ENCODE measurements at places on chromosomes 5 and 9. TPM values are rescaled to one million over a fixed set of nuclear protein-coding genes. Genes with fewer than 3 reads are reported as not detected.
A peak's percentile ranks its signal among the peaks of the same experiment; 100 is the strongest.

DNA sequence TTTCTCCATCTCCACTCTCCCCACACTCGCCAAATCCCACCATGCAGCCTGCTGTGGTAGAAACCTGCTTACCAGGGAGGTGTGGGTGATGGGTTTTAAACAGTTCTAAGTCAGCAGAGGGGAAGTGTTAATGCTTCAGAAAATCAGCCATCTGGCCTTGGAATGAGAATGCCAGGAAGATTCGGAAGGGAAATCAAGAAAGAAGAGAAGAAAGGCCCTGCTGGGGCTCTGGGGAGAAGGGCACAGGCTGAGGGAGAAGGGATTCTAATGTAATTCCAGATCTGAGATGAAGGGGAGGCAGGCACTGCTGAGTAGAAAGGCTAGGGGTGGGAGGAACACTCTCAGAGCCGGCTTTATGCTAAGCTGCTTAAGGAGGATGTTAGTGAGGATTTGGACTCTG lies 434.7 kb upstream of the DMAC1 start:
- no peaks in the 10 kb centered on the region for H3K4me1 ChIP-seq
- DNase-seq: no peak
- no peak overlapping the region for H3K4me3 ChIP-seq

DNA sequence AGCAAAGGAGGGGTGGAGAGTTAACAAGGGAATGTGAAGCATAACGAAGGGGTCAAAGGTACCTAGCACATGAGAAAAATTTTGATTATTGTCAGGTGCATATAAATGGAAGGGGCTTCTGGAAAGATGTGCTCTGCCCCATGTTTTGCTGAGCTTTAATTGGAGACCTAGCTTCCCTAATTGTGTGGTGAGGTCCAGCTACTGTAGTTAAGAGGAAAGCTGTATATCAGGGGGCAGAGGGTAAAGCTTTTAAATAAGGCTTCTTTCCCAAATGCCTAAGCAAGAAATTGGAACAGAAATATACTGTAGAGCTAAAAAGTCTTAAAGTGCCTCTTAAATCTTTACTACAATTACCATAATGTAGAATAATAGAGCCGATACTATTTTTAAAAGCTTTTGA lies 267.2 kb downstream of the MAT2B start:
- H3K36me3 ChIP-seq: no peaks in the 10 kb centered on the region
- H3K27ac ChIP-seq: no peak overlapping the region
- no peaks in the 10 kb centered on the region for H3K27me3 ChIP-seq
- no peaks in the 10 kb centered on the region for H3K4me1 ChIP-seq
- H3K4me3 ChIP-seq: no peak overlapping the region

GRCh38 chr5:151221574-151221973 lies 2.3 kb downstream of the CCDC69 start:
- H3K27me3 ChIP-seq: no peaks in the 10 kb centered on the region
- H3K4me3 ChIP-seq: peak overlapping the region; percentile 83
- peak overlapping the region; percentile 82 for H3K27ac ChIP-seq
- peaks cover 24% of the 10 kb centered on the region for H3K36me3 ChIP-seq
- peaks cover 64% of the 10 kb centered on the region for H3K4me1 ChIP-seq
- no peak for DNase-seq

SHOC1 gene
- not detected for total RNA-seq

ST8SIA4 gene
- total RNA-seq: 39.2 TPM

DDX4 gene
- total RNA-seq: 0.28 TPM

GRCh38 chr5:76606701-76607100 lies 16.5 kb downstream of the F2RL2 start:
- no peak for DNase-seq
- no peaks in the 10 kb centered on the region for H3K4me1 ChIP-seq
- peaks cover 25% of the 10 kb centered on the region for H3K36me3 ChIP-seq
- no peak overlapping the region for H3K4me3 ChIP-seq
- H3K27me3 ChIP-seq: no peaks in the 10 kb centered on the region

DNA sequence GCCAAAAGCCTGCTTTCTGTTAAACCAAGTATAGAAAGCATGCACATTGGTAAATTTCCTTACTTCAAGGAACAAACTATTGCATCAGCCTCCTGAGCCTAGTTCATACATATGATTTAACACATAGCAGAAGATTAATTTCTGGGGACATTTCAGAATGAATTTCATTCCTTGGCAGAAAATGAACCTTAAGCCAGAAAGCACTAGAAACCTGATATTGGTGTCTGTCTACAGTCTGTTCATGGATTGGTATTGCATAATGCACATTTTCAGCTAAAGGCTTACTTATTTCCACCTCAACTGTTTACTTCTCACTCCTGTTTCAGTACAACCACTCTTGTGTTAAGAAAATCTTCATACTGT lies 1471.8 kb upstream of the NUDT12 start:
- H3K27me3 ChIP-seq: no peaks in the 10 kb centered on the region
- H3K4me3 ChIP-seq: no peak overlapping the region
- H3K4me1 ChIP-seq: no peaks in the 10 kb centered on the region
- H3K36me3 ChIP-seq: no peaks in the 10 kb centered on the region
- no peak overlapping the region for H3K27ac ChIP-seq

DNA sequence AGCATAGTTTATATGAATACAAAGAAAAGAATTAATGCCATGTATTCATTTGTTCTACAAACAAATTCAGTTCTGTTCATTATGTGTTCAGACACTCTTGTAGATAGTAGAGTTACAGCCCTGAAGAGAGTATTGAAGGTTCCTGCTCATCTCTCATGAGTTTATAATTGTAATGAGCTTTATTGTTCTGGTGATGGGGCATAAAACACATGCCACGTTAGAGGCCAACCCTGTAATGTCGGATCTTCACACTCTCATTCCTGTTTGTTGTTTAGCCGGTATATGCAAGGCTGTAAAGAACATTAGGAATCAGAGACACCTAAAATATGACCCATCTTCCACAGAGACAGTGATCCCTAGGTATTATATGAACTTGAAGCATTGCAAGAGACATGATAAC lies 214.5 kb downstream of the VPS13A start:
- no peak overlapping the region for H3K4me3 ChIP-seq
- H3K27ac ChIP-seq: no peak overlapping the region
- DNase-seq: no peak
- H3K4me1 ChIP-seq: no peaks in the 10 kb centered on the region
- peaks cover 5% of the 10 kb centered on the region for H3K36me3 ChIP-seq
- no peaks in the 10 kb centered on the region for H3K27me3 ChIP-seq

DNA sequence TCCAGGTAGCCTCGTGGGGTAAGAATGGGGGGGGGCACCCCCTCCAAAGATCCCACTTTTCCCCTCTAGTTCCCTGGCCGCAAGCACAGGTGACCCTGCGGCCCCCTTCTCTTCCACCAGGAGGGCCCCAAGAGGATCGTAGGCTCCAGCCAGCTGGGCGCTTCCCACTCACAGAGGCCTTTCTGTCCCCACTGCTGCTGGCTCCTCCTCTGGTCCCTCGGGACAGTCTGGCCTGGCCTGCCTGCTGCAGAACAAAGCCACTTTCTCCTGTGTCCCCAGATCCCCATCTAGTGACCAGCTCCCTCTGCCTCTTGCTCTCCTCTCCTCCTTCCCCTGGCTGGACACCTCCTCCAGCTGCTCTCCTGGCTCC lies 534 bp upstream of the SAPCD2 start:
- H3K27me3 ChIP-seq: no peaks in the 10 kb centered on the region
- H3K36me3 ChIP-seq: no peaks in the 10 kb centered on the region
- H3K4me1 ChIP-seq: peaks cover 20% of the 10 kb centered on the region
- no peak for DNase-seq
- peak overlapping the region; percentile 82 for H3K4me3 ChIP-seq

CDC25C gene
- 13.2 TPM for total RNA-seq

- peaks cover 38% of the 10 kb centered on the region for H3K27me3 ChIP-seq
- no peak overlapping the region for H3K27ac ChIP-seq
- H3K36me3 ChIP-seq: no peaks in the 10 kb centered on the region
Measured at GRCh38 chr5:154518438-154518867, 40.4 kb upstream of the HAND1 start.

KLF9 gene
- total RNA-seq: 16.2 TPM

FCN2 gene
- not detected for total RNA-seq

- DNase-seq: no peak
- H3K36me3 ChIP-seq: no peaks in the 10 kb centered on the region
- H3K4me3 ChIP-seq: no peak overlapping the region
- H3K27ac ChIP-seq: no peak overlapping the region
- peaks cover 24% of the 10 kb centered on the region for H3K27me3 ChIP-seq
- peaks cover 2% of the 10 kb centered on the region for H3K4me1 ChIP-seq
Measured at GRCh38 chr5:149147676-149148075, 6.4 kb downstream of the ABLIM3 start.

DNA sequence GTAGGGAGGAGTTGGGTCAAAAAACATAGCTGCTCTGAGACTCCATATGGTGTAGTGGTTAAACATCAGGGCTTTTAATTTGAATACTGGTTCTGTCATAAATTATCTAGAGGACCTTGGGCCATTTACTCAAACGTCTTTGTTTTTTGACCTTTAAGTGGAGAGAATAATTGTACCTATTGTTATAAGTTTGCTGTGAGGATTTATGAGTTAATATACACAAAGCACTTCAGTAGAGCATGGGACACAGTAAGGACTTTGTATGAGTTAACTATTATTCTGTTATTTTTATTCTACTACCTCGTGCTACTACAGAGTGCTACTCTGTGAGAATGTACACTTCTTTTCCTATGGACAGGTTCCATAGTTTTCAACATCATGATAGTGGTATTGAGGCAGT lies 123.7 kb upstream of the TNC start:
- H3K36me3 ChIP-seq: no peaks in the 10 kb centered on the region
- no peak overlapping the region for H3K27ac ChIP-seq
- no peak for DNase-seq
- no peak overlapping the region for H3K4me3 ChIP-seq

SARDH gene
- 2.3 TPM for total RNA-seq

DNA sequence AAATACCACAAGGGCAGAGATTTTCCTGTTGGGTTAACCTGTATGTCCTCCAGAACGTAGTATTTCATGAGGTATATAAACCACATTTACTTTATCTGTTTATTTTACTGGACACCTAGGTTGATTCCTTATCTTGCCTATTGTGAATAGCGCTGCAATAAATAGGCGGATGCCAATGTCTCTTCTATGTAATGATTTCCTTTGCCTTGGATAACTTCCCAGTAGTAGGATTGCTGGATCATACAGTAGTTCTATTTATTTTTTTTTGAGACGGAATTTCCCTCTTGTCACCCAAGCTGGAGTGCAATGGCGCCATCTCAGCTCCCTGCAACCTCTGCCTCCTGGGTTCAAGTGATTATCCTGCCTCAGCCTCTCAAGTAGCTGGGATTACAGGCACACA lies 15.6 kb upstream of the TUT7 start:
- H3K36me3 ChIP-seq: peaks cover 10% of the 10 kb centered on the region
- H3K4me1 ChIP-seq: no peaks in the 10 kb centered on the region
- no peak overlapping the region for H3K27ac ChIP-seq
- peaks cover 22% of the 10 kb centered on the region for H3K27me3 ChIP-seq
